ENCODE measurements at places on chromosomes 16 and 17. TPM values are rescaled to one million over a fixed set of nuclear protein-coding genes. Genes with fewer than 3 reads are reported as not detected.

Gene MT1M
- 2.0 TPM for total RNA-seq

Gene SNX20
- total RNA-seq = not detected

Gene DNAAF8
- 0.47 TPM for total RNA-seq

Gene MPP2
- 3.0 TPM for total RNA-seq

Gene RAD51C
- total RNA-seq = 21.6 TPM

Gene GRAPL
- 0.47 TPM for total RNA-seq

Gene EPOP
- total RNA-seq = 0.90 TPM

Gene TBC1D3G
- total RNA-seq = not detected

Gene MPP3
- 10.5 TPM for total RNA-seq

Gene PLXDC1
- total RNA-seq = 0.23 TPM

Gene SULT1A1
- total RNA-seq = 5.0 TPM

Gene C16orf74
- 6.0 TPM for total RNA-seq

Gene TBC1D26
- under 0.01 TPM for total RNA-seq

Gene NLGN2
- 3.7 TPM for total RNA-seq

Gene KATNIP
- 16.5 TPM for total RNA-seq

Gene GNG13
- total RNA-seq = not detected

Gene TMIGD1
- total RNA-seq = not detected

Gene ATP2A3
- 2.7 TPM for total RNA-seq

Gene SRP68
- total RNA-seq = 33.0 TPM

Gene ANKRD40CL
- not detected for total RNA-seq

Gene MVP
- total RNA-seq = 542 TPM

Gene PDILT
- total RNA-seq = not detected
